ENCODE measurements at places on chromosomes 4 and X.

DNA sequence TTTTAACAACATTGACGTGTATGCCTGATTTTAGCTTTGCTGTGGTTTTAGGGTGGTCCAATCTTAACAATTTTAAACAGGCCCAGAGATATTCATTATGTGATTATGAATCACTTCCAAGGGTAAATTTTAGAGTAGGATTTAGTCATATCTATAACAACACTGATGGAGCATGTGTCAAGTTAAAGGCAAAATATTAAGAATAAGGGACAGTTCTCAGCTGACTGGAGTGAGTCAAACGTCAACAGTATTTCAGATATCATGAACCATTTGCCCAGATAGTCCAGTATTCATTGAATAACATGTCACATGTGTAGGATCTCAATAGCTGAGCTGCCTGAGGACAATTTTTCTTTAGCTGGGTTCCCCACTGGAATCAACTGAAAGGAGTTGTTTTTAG lies 61.3 kb upstream of the VCX2 start:
- no peak for DNase-seq

DNA sequence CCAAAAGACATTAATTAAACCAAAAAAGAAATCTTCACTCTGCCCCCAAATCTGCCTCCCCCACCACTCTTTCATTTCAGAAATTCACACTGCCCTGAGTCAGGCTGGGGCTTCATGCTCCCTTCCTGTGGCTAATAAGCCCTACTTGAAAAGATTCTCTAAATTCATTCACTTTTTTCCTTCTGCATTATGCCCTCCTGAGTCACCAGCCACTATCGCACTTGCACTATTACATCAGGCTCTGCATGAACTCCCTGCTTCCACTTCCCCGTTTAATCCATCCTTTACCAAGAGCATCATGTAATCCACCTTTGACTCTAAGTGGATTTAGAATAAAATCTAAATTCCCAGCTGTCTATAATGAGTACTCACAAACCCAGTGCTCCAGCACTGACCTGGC lies 295.4 kb upstream of the KLF3 start:
- DNase-seq, result no peak

- DNase-seq, result no peak
Observed at GRCh38 chr4:158599765-158600498, 71.8 kb downstream of the C4orf46 start.

- no peak for DNase-seq
Observed at GRCh38 chrX:16212436-16212835, 45.2 kb downstream of the MAGEB17 start.

GRCh38 chrX:27598312-27598711 lies 8.2 kb downstream of the DCAF8L2 start:
- no peak for DNase-seq

- no peak for DNase-seq
Observed at GRCh38 chr4:6951880-6952381, 42.3 kb downstream of the TBC1D14 start.

- DNase-seq, result no peak
Observed at GRCh38 chrX:76915836-76916235, 488.3 kb downstream of the MAGEE1 start.

DNA sequence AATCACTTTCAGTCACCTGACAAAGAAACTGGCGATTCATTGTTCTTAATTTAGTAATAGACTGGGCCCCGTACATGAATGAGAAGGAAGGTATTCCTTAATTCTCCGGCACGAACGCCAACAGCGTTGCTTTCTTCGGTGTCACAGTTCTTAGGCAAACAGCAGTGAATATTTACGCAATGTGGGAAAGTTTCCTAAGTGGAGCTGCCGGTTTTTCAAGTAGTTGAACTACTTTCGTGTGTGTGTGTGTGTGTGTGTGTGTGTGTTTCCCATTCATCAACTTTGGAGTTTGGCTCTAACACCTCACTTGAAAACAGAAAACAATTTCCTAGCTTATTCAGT lies 651 bp downstream of the NXT2 start:
- no peak for DNase-seq

- DNase-seq, result no peak
Observed at GRCh38 chrX:100911731-100912130, 17.0 kb downstream of the XKRX start.

DNA sequence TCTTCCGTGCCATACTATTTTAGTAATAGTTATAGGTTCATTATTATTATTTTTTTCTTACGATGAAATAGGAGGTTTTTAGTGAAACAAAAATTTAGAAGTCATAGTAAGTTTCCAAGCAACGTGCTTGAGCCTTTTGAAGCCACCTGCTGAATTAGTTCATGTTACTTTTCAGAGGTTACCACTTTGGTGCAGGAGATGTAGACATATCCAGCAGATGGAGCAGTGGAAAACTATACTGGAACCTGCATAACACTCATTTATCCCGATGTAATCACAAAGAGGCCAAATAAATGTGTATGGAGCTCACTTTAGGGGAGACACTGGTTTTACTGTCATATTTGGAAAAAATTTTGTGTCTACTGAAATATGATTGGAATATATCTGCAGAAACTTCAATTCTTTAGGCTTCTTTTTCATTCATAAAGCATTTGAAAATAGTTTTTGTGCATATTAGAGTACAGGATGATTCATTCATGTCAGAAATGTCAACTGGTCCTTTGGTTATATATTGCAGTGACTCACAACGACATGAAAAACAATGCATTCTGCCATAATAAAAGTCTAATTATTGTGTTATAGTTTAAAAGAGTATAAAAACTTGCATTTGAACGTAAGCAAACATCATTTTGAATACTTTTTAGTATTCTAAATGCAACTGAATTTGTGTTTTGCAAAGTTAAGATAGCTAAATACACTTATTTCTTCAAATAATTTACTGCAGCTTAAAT lies 2182.9 kb upstream of the TENM3 start:
- no peak for DNase-seq

DNA sequence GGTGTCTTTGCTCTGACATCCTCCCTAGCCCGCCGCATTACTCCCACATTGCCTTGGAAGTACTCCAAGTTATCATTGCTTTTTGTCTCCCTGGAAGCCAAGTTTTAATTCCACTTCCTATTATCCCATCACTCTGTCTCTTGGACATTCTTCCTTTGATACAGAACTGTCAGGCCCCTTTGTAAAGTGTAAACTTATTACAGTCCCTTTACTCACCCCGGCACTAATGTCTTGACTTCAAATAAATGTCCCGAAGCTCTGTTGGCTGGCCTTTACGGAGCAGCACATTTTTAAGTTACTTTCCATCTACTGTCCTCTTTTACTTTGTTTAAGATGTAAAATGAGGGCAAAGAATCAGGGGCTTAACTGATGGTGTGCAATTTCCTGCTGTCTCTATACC lies 223.5 kb upstream of the IGFBP7 start:
- no peak for DNase-seq

DNA sequence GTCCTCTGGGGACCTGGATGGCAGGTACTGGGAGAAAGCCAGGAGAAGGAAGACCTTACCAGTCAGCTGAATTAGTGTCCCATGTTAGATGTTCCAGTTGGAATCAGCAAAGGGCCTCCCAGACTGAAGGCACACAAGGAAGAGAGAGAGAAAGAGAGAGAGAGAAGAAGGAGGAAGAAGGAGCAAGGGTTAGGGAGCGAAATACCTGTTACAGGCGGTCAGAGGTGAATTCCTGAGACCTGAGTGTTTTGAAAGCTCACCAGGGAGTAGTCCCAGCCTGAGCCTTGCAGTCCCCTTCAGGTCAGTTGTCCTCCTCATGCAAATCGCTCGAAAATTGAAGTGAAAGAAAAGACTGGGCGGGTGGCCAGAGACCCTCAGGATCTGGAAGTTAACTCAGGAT lies 60.3 kb downstream of the USP11 start:
- DNase-seq, result no peak

DNA sequence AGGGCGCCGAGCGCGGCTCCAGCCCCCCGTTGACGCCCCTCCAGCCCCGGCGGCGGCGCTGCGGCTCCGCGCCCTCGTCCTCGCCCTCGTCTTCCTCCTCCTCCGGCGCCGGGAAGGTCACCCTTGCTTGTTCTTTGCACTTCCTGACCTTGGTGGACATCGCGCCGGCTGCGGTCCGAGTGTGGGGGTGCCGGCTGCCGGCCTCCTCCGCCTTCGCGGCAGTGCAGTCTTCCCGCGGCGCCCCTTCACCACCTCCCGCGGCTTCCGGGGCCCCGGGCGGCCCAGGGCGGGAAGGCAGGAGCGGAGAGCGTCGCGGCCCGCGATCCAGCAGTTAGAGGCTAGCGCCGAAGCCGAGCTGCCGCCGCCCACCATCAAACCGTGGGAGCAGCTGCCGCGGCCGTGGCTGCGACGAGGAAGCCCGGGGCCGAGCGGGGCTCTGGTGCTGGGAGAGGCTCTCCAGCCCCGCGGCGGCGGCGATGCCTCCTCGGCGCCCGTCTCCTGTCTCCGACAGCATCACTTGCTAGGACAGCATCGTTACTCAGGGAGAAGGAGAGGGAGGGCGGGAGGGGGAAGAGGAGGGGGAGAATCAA lies at the start of gene TRPC3:
Gene TRPC3 (minus strand): TSS at position 540 of the 590 bp plus-strand sequence. CDS start 380 bp downstream, at position 160.
- peak; percentile 22 for DNase-seq

DNA sequence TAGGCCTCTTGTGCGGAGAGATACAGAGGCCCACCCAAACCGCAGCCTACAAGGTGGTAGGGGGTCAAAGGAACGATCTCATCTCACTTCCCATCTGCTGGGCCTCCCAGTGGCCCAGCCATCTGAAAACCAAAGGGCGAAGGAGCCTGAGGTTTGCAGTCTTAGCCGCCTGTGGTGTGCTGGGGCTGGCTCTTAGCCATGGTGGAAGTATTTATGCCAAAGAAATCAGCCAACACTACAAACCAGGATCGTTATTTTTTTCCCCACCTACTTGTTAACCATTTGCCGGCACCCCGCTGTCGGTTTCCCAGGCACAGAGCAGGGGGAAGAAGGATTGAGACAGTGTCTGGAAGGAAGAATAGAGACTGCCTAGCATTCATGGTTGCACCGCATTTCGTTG lies 30.9 kb upstream of the CDKL5 start:
- no peak for DNase-seq

- DNase-seq, result no peak
Observed at GRCh38 chr4:25580633-25581467, 74.8 kb upstream of the SLC34A2 start.

DNA sequence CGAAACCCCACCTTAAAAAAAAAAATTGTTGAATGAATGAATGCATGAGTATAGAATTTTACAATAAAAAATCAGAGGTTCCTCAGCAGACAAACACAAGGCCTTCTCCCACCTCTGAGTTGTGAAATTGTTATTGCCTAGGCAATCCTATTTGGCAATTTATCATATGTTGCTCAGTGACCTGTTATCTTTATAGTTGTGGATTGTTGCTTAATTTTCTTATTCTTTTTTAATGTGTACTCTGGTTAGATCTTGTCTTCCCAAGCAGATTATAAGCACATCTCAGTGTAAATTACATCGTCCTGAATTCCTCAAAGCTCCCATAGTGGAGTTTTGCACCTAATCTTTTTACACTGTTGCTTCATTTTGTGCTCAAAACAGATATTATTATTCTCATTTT lies 71.9 kb downstream of the RBM47 start:
- DNase-seq, result no peak

DNA sequence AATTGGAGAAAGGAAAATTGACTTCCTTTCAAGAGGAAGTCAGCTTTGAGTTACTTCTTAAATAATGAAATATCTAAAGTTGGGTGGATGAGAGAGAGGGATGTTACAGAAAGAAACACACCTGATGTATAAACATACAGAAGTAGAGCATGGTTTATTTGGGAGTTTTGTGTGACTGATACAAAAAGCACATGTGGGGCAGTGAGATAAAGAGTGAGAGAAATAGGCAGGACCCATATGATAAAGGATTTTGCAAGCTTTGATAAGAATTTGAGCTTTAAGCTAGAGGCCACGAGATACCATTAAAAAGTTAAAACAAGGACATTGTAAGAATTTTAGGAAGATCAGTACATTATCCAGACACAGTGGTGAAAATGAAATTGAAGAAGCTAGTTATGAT lies 263.3 kb upstream of the GPRIN3 start:
- no peak for DNase-seq

DNA sequence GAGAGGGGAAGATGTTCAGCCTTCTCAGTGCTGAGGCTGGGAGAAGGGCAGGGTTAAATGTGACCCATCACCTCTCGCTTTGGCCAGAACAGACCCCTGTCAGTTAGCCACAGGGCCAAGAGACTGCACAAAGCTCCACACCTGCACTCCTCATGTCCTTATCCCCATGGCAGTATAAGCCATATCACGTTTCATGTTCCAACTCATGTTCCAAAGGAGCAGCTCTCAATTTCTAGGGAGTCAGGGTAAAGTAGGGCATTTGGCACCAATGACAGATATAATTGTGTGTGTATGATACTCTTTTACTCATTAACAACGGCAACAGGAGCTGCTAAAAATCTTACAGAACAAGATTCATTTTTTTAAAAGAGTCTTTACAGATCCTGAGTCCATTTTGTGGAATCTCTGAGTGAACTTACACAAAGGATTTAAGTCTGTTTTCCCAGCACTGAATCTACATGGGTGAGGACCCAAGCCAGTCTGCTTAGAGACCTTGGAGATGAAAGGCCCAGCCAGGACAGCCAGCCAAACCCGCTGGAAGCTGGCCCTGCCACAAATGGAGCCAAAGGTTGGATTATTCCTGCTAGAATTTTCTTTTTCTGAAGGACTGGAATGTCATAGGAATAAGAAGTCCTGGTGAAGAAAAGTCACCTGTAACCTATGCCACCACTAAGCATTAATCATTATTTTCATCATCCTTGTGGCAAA lies 129.1 kb upstream of the SMAD1 start:
- no peak for DNase-seq

GRCh38 chr4:156992943-156993342 lies 21.3 kb upstream of the PDGFC start:
- DNase-seq, result no peak

DNA sequence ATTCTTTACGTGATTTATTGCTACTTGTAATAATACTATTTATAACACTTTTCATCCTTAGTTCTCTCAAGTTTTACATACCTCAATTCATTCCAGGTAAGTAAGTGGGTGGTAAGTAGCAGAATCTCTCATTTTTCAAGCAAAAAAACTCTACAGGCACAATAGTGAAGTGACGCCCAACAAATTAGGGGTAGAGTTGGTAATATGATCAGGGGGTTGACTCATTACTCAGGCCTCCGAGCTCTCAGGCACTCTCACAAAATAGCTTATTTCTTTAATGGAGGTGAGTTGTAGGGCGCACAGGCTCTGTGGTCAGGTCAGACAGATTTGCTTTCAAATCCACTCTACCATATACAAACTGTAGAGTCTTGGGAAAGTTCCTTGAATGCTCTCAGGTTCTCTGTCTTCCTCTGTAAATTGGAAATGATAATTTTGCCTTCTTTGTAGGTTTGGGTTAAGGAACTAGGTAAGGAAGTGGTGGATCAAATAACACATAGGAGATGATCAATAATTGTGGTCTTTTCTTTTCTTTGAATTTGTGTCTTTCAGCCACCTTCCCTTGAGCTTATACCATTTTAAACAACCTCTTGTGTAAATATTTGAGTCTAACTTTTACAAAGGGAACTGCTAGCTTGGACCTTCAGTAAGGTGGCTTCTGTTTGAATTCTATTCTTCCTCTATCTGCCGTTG lies 134.9 kb upstream of the LEF1 start:
- no peak for DNase-seq

GRCh38 chrX:71118985-71119535 lies 664 bp downstream of the MED12 start:
- no peak for DNase-seq

DNA sequence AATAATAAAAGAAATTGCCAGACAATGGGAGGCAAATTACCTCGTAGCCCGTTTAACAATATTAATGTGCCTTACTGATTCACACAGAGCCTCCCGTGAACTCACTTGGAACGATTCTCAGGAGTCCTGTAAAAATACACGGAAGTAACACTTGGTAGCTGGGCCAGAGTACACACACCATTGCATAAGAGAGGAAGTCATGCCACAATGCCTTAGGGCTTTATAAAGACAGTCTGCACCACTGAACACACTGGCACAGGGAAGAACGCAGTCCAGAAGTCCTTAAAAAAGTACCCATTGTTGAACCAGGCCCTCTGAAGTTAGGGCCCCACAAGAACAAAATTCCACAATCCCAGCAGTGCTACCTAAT lies 15.1 kb downstream of the SLC2A9 start:
- no peak for DNase-seq
